D341Med (cell line): ENCODE measurements at places on chromosomes 11 and 22.

GRCh38 chr22:19968450-19968891 is 26.9 kb upstream of the TXNRD2 start:
- no peak for DNase-seq

- DNase-seq: no peak
These were observed 33.1 kb downstream of the MTMR3 start for GRCh38 chr22:29916007-29916544.

DNA sequence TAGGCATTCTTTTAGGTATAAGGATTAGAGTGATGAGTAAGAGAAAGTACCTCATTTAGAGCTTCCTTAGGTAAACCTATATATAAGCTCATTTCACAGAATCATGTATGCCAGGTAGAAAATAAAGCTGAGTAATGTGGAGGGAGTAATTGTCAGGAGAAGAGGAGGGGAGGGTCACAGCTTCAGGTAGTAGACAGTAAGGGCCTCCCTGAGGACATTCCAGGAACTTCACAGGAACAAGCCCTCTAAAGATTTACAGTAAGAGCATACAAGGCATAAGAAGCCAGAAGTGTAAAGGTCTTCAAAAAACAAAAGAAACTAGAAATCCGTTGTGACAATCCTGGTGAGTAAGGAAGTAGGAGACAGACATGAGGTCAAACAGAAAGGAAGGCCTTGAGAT is 57.6 kb downstream of the USP47 start:
- DNase-seq: no peak

DNA sequence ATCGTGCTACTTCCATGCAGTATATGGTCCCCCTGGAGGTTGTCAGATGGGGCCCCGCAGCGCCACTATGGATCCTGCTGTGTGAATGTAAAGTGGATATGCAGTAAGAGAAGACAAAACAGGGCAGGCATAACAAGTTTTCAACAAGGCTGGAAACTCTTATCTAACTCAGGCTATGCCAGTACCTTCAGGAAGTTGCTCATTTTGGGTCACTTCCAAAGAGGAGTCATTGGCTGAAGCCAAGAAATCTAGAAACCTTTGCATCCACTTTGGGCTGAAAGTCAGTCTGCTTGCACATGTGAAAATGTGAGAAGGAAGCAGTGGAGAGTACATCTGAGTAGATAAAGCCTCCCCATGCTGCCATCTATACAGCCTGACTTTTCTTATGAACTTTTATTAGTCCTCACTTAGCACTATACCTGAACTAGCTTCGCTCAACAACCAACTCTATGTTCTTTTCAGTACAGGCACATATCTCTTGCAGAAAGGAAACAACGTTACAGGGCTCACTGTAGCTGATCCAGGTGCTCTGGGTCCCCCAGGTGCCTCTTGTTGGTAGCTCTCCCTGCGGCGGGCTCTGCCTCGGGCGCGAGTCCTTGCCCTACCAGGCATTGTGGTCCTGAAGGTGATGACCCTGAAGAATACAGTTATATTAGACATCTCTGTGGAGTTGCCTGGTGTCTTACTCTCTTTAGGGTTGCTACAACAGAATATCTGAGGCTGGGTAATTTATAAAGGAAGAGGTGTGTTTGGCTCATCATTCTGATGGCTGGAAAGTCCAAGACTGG is 12.4 kb downstream of the PIWIL3 start:
- no peak for DNase-seq

DNA sequence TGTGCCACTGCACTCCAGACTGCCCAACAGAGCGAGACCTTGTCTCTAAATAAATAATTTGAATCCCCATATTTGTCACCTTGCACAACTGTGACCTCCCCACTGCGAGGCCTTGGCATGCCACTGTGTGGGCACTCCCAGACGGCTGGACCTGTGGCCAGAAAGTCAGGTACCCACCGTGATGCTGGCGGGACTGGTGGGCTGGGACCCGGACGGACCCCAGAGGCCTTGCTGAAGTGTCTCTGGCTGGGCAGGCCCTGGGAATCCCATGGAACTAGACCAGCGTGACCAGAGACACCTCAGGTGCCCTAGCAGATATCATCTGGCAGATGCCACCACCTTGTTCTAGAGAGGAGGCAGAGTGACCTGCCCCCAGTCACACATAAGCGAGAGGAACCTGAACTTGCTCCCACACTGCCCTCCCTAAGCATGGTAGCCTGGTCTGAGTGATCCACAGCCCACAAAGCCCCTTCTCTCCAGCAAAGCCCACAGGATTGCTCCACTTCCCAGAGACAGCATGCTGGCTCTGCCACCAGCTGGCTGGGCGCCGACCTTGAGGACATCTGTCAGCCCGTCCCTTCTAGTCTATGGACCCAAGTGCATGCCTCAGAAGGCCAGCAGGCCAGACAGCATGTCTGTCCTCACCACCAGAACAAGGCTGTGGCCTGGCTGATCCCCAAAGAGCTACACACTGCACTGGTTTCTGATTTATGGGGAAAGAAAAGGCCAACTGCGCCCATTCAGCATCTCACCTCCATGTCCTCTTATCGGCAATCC is 9.5 kb downstream of the MACROD1 start:
- DNase-seq: no peak

GRCh38 chr11:134071766-134072402 is 3.0 kb downstream of the JAM3 start:
- peak; percentile 35 for DNase-seq

GRCh38 chr11:98979205-98979604 is 41.5 kb upstream of the CNTN5 start:
- DNase-seq: no peak

GRCh38 chr11:27317751-27318150 is 45.3 kb downstream of the CCDC34 start:
- no peak for DNase-seq
